Fibroblast of mammary gland (primary cell): ENCODE measurements at places on chromosomes 5 and 9.

DNA sequence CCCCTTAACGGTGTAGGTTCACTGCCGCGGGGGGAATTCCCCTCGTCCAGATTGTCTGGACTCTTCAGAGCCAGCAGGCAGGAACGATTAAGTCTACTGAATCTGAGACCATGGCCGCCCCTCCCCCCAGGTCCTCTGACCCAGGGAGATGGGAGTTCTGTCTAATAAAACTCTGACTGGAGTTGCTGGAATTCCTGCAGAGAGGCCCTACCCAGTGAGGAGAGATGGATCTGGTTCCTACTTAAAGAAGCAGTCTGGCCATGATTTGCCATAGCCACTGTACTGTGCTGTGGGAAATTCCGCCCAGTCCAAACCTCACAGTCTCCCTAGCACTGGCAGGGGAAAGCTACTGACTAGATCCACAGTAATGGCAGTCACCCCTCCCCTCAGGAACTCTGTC, 237.7 kb upstream of the RASA1 start:
- no peak for DNase-seq

DNA sequence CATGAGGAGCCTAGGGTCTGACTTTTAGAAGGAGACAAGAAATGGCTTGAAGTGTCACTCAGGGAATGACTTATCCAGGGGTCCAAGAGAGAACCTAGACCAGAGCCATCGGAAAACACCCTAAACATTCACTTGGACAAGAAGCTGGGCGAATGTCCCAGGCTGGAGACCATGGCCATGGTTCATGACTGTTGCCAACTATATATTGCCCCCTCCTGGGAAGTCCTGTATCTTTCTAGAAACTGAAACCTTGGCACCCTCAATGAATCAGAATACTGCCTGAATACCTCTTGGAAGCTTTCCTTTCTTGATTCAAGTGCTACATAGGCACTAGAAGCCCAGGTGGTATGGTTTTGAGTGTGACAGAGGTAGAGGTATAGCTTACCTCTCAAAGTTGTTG, 29.9 kb downstream of the TRMO start:
- DNase-seq, result no peak

DNA sequence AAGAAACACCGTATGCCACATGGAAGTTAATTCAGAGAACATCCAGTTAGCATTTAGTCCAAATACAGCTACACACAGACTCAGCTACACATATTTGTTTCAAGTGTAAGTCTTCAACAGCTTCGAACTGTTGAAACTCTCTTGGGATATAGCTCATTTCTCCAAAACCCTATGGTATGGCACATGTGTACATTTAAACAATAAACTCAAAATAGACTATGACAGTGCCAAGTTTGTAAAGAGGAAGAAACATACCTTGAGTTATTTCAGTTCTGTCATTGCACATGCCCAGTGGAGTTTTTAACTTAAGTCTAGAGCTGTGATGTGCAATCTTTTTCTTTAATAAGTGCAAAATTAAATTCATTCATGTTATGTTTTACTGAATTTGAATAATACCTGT, 155.1 kb upstream of the RAI14 start:
- no peak for DNase-seq

DNA sequence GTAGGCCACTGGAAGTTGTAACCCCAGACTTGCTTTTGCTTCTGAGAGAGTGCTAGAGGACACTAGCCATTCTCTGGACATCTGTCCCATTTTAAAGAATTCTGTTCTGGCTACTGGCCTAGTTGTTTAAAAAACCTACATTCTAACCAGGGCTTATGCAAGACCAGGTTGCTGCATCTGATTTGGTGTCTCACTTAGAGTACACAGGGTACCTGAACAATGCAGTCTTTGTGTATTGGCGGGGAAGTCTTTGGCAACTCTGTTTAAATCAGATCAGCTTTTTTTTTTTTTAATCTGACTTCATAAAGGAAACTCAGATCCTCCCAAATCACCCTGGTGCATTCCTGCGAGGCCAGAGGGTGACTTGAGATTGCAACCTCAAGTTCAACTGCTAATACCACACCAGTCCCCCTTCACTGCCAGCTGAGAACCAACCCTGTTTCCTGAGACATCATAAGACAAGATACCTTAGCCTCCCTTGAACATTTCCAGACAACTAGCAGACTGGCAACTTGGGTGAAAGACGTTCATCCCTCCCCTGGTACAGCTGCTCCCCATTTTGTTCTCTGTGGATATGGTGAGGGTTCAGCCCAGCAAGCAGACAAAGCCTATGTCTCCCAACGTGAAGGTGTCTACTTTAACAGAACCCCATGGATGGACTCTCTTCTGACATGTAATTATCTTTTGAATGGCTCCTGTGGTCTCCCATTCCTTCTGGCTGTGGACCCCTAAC, 27.0 kb downstream of the SKP1 start:
- DNase-seq, result no peak

GRCh38 chr5:58240322-58240721, 219.6 kb downstream of the PLK2 start:
- DNase-seq, result peak; percentile 42

- DNase-seq, result peak; percentile 26
These were observed 84.5 kb downstream of the PRLR start for GRCh38 chr5:35145691-35146317.

- no peak for DNase-seq
These were observed 54.6 kb downstream of the LHFPL2 start for GRCh38 chr5:78594021-78594420.

GRCh38 chr5:76074487-76075065, 8.6 kb upstream of the SV2C start:
- DNase-seq, result no peak

- DNase-seq, result peak; percentile 42
These were observed 189.2 kb upstream of the NR3C1 start for GRCh38 chr5:143592648-143593047.

DNA sequence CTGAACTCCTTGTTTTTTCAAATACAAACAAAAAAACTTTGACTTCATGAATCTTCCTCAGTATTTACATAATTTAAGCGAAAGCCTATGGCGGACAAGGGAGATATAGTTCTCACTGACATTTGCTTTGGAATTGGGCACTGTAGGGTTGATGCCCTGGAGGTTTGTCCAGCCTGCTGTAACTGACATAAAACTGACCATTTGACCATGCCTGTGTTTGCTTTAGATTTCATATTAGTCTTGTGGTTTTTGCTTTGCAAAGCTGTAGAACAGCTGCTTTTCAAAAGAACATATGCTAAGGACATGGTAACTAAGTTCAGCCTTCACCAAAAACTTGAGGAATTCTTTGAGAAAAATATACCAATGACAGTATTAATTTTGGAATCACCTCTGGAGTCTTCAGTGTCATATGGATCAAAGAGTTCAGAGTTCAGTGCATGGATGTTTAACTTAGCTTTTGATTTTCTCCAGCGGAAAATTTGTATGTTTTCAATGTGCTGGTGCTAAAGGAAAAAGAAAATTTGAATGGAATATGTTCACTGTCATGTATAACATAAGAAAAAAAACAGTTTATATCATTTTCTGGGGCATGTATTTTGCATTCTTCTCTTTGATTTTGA, 1013.1 kb downstream of the NR2F1-AS1 start:
- no peak for DNase-seq

DNA sequence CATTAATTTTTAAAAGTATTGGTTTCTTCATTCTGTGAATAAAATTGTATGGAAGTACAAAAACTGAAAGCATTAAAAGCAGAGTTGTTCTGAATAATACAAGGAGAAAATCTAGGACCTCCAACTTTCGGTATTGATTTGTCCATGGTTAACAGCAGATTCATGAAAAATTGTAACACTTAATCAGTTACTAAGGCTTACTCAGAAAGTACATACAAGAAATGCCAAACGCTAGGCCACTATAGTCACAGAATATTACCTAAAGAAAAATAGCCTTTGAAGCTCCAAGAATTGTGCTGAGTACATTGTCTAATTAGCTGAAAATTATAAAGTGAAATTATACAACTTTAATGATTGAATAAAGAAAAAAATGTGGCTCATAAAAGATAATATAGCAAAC, 271.7 kb downstream of the PTPRD start:
- no peak for DNase-seq

- DNase-seq, result peak; percentile 90
These were observed 85.2 kb downstream of the MUSK start for GRCh38 chr9:110753731-110754231.

- peak; percentile 62 for DNase-seq
These were observed 63.7 kb downstream of the SLC1A1 start for GRCh38 chr9:4553951-4554381.

- no peak for DNase-seq
These were observed 576 bp downstream of the ALDOB start for GRCh38 chr9:101434998-101435397.

- DNase-seq, result no peak
These were observed 269.7 kb downstream of the ISL1 start for GRCh38 chr5:51652980-51653379.

DNA sequence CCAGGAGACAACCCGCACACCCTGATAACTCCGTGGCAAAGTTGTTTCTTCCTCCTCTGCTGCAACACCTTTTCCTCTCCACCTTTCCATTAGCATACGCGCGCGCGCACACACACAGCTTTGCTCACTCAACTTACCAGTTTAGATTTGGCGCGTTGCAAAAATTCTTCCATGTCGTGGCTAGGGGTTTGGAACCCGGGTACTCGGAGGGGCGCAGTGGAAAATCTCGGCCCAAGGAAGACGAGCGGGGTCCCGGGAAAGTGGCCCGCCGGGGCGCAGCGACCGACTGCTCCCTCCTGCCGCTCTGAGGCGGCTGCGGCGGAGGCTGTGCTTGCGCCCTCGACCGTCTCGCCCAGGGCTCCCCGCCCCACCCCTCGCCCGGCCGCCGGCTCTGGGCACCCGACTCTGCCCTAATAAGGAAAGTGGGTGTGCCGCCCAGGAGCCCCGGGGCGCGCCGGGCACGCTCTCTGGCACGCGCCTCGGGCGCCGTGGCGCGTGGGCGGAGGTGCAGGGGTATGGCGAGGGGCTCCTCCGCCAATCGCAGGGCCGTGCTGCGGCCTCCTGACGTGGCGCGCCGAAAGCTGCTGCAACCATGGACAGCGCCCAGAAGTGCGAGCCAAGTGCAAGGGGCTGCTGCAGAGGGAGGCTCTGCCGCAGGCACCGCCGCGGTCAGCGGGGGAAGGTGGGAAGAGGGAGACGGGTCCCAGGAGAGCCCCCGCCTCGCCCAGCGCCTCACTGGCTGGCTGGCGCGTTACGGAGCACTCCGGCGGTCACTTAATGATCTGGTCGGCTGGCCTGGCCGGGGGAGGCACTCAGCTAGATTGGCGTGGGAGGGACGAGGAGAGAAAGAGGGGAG, at the start of gene PRUNE2:
PRUNE2 (minus strand) TSS at position 324 of the 856 bp plus-strand sequence; CDS start at position 173, 151 bp downstream.
- DNase-seq, result peak; percentile 86

GRCh38 chr9:133200631-133201030, 8.4 kb downstream of the OBP2B start:
- no peak for DNase-seq

GRCh38 chr9:77161966-77162365, 15.4 kb upstream of the VPS13A start:
- no peak for DNase-seq

GRCh38 chr9:132000659-132001058, 79.0 kb downstream of the MED27 start:
- DNase-seq, result no peak
